ENCODE measurements at places on chromosomes 5 and 9. TPM values are rescaled to one million over a fixed set of nuclear protein-coding genes. Genes with fewer than 3 reads are reported as not detected.

- no peaks in the 10 kb centered on the region for H3K36me3 ChIP-seq
- no peak for DNase-seq
- no peak overlapping the region for H3K4me3 ChIP-seq
Observed at GRCh38 chr9:88106492-88106891, 31.8 kb downstream of the SPATA31C2 start.

- peaks cover 38% of the 10 kb centered on the region for H3K36me3 ChIP-seq
- no peak for DNase-seq
- H3K27ac ChIP-seq, result no peak overlapping the region
- H3K4me1 ChIP-seq, result peaks cover 32% of the 10 kb centered on the region
Observed at GRCh38 chr5:173001229-173001841, 17.8 kb downstream of the ATP6V0E1 start.

DNA sequence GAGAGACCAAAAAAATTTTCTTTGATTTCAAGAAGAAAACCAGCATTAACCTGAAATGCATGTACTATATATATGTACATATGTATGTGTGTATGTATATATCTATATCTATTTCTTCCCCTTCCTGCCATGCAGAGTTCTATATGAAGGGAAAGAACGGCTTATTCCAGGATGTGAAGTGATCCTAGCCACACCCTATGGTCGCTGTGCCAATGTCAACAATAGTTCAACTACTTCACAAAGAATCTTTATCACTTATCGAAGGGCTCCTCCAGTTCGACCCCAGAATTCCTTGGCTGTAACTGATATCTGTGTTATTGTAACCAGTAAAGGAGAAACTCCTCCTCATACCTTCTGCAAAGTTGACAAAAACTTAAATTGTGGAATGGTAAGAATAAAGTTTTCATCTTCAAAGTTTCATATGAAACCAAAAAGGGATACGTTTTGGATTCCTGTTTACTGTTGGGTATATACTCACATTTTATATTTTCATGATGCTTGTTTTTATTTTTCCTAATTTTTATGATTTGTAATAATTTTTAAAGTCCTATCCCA lies 56.2 kb downstream of the DENND4C start:
- H3K27ac ChIP-seq, result no peak overlapping the region
- no peak for DNase-seq
- H3K4me1 ChIP-seq, result peaks cover 20% of the 10 kb centered on the region
- H3K36me3 ChIP-seq, result peaks cover 34% of the 10 kb centered on the region

ACTBL2 gene
- not detected for total RNA-seq

ADAMTS2 gene
- 1.1 TPM for total RNA-seq

OGN gene
- total RNA-seq, result 11.9 TPM

NR5A1 gene
- not detected for total RNA-seq

DNA sequence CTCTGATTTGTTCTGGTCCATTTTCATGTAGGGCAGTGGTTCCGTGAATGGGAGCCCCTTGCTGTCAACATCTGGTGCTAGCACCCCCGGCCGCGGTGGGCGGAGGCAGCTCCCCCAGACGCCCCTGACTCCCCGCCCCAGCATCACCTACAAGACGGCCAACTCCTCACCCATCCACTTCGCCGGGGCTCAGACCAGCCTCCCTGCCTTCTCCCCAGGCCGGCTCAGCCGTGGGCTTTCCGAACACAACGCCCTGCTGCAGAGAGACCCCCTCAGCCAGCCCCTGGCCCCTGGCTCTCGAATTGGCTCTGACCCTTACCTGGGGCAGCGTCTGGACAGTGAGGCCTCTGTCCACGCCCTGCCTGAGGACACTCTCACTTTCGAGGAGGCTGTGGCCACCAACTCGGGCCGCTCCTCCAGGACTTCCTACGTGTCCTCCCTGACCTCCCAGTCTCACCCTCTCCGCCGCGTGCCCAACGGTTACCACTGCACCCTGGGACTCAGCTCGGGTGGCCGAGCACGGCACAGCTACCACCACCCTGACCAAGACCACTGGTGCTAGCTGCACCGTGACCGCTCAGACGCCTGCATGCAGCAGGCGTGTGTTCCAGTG lies 244.0 kb downstream of the CACNA1B start:
- no peaks in the 10 kb centered on the region for H3K36me3 ChIP-seq
- no peaks in the 10 kb centered on the region for H3K4me1 ChIP-seq
- no peak for DNase-seq
- no peak overlapping the region for H3K27ac ChIP-seq
- no peaks in the 10 kb centered on the region for H3K27me3 ChIP-seq
- no peak overlapping the region for H3K4me3 ChIP-seq

- DNase-seq, result no peak
- H3K36me3 ChIP-seq, result no peaks in the 10 kb centered on the region
- H3K4me3 ChIP-seq, result no peak overlapping the region
- H3K27ac ChIP-seq, result no peak overlapping the region
- no peaks in the 10 kb centered on the region for H3K27me3 ChIP-seq
Observed at GRCh38 chr5:23930985-23931384, 423.6 kb downstream of the PRDM9 start.

GRCh38 chr9:80946496-80947170 lies 742.7 kb downstream of the TLE1 start:
- no peaks in the 10 kb centered on the region for H3K27me3 ChIP-seq
- no peak for DNase-seq
- no peak overlapping the region for H3K27ac ChIP-seq
- no peaks in the 10 kb centered on the region for H3K36me3 ChIP-seq
- H3K4me3 ChIP-seq, result no peak overlapping the region
- H3K4me1 ChIP-seq, result no peaks in the 10 kb centered on the region

FOXD4L6 gene
- not detected for total RNA-seq

Data from heart left ventricle (tissue), 16 donors.